ENCODE measurements at places on chromosomes 7 and 10. TPM values are rescaled to one million over a fixed set of nuclear protein-coding genes. Genes with fewer than 3 reads are reported as not detected.
A peak's percentile ranks its signal among the peaks of the same experiment; 100 is the strongest.

- no peak overlapping the region for H3K27ac ChIP-seq
- no peak for DNase-seq
- H3K4me3 ChIP-seq = no peak overlapping the region
These were observed 443 bp downstream of the CRHR2 start for GRCh38 chr7:30681815-30682211.

DNA sequence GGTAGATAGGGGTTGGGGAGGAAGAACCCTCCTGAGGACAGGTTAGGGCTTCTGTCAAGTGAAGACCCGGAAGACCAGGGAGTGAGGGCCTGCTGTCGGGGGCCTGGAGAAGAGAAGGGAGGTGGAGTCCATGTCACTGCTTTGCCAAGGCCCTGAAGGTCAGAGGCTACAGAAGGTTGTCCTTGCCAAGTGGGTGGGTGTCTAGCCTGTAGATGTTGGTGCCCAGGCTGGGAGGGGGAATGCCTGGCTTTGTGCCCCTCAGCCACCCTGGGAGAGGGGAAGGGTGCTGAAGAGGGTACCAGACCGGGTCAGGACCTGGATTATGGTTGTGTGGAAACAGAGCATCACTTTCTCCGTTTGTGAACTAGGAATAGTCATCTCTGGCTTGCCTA, 67.2 kb upstream of the AQP1 start:
- no peaks in the 10 kb centered on the region for H3K36me3 ChIP-seq
- no peak overlapping the region for H3K27ac ChIP-seq
- no peaks in the 10 kb centered on the region for H3K27me3 ChIP-seq
- DNase-seq = no peak
- H3K4me1 ChIP-seq = peaks cover 18% of the 10 kb centered on the region

- H3K4me1 ChIP-seq = no peaks in the 10 kb centered on the region
- H3K27ac ChIP-seq = no peak overlapping the region
- 0 out of 2 replicates have a peak, but pooled peaks cover 3% of the 10 kb centered on the region for H3K27me3 ChIP-seq
- DNase-seq = no peak
These were observed 30.2 kb downstream of the NPTX2 start for GRCh38 chr7:98647326-98647725.

DNA sequence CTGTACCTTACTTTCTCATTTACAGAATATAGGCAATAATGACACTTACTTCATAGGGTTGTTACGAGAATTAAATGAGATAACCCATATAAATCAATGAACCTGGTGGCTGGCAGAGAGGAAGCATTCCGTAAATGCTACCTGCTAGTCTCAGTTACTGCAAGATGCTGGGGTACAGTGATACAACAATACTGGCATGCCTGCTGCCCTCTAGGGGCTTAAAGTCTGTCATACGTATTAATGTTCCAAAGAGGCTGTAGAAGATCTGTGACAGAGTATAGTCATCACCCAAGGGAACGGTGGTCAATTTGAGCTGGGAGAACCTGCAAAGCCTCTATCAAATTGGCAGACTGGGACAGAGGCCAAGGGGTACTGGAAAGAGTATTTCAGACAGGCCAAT, 421.5 kb downstream of the GPAM start:
- H3K4me1 ChIP-seq = no peaks in the 10 kb centered on the region
- no peak overlapping the region for H3K27ac ChIP-seq
- H3K4me3 ChIP-seq = no peak overlapping the region
- no peak for DNase-seq

DNA sequence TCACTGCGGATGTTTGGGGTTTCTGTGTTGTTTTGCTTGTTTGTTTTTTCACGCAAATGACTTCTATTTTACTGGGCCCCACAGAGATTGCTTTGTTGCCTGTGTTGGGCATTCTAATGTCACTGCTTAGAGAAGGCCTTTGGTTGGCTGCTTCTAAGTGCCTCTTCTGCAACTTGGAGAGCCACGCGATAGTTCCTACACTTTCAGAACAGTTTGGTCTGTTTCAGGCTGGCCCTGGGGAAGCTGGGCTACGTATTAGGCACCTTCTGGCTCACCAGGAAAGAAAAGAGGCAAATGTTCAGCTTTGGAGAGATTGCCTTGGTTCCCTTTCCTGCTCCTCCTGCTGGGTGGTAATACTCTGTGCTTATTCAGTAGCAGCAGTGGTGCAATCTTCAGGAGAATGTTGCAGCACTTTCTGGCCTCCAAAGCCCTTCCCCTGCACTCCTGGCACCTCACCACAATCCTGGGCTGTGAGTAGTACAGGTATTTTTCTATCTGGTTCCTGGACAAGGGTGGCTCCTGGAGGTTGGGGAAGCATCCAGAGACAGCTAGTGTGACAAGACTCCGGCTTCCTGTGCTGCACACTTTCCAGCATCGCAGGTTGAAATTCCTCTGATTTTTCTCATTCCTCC, 1.2 kb downstream of the ANTXRL start:
- H3K27me3 ChIP-seq = no peaks in the 10 kb centered on the region
- no peak overlapping the region for H3K4me3 ChIP-seq
- no peak overlapping the region for H3K27ac ChIP-seq
- DNase-seq = no peak
- H3K4me1 ChIP-seq = peaks cover 10% of the 10 kb centered on the region

GRCh38 chr7:35463176-35463700, 209.3 kb upstream of the TBX20 start:
- no peaks in the 10 kb centered on the region for H3K36me3 ChIP-seq
- peaks cover 8% of the 10 kb centered on the region for H3K4me1 ChIP-seq
- H3K27me3 ChIP-seq = no peaks in the 10 kb centered on the region
- no peak overlapping the region for H3K4me3 ChIP-seq
- DNase-seq = no peak

DNA sequence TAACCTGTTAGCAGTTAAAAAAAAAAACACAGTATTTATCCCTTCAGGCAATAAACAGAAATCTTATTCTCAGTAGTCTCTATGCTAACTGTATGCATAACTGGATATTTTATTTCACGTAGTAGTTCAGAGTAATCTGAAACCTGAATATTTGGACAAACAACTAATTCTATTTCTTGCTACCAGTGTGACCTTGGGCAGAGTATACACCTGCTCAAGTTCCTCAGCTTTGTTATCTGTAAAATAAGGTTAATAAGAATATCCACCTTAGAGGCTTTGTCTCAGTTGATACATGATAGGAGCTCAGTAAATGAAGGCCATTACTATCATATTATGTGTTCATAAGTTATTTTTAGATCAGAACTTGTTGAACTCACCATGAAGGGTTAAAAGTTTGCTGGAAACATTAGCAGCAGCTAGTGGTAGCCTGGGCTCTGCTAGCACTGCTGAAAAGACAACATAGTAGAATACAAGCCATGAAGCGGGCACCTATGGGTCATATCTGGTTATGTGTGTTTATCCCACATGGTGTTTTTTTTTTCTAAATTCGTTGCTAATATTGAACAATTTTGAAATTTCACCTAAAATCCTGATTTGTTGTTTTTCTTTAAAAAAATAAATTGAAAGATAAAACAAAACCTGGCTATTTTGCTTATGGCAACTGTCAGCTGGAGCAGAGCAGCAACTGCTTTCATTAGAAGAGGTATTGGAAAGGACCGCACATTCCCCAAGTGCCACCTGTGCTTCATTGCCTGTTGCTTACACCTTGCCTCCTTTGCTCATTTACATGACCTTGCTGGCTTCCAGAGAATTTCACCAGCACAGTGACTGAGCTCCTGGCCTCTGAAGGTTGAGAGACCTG, 303.0 kb downstream of the PRKG1 start:
- no peak for DNase-seq
- H3K4me3 ChIP-seq = no peak overlapping the region
- H3K4me1 ChIP-seq = no peaks in the 10 kb centered on the region
- no peaks in the 10 kb centered on the region for H3K27me3 ChIP-seq
- no peaks in the 10 kb centered on the region for H3K36me3 ChIP-seq
- H3K27ac ChIP-seq = no peak overlapping the region

DNA sequence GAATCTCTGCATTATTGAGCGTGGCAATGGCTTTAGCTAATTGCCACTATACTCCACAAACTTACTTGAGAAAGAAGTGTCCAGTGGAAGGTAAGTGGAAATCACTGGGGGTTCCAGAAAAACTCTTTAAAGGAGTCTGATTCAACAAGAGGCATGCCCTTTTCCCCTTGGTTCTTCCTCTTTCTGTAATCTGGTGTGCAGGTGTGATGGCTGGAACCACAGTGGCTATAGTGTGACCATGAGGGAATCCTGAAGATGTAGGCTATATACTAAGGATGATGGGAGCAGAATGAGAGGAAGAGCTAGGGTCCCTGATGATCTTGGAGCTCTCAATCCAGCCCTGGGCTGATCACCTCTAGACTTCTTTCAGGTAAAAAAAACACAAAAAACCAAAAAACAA, 2.0 kb upstream of the CLEC2L start:
- H3K4me1 ChIP-seq = no peaks in the 10 kb centered on the region
- H3K27ac ChIP-seq = no peak overlapping the region
- no peaks in the 10 kb centered on the region for H3K36me3 ChIP-seq
- no peak overlapping the region for H3K4me3 ChIP-seq
- DNase-seq = no peak

DNA sequence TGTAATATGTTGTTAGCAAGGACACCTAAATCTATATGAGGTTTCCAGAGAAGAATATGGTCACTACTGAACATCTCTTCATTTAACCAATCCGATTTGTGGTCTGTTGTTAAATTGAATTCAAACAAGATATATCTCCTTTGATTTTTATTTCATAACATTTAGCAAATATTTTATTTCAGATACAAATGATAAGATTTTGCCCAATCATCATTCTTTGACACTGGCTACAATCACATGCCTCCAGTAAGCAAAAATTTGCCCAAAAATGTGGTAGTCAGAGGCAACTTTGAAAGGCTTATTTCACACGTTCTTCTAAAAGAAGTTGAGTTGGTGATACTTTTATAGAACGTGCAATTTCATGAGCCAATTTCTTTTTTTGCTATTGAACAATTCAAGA, 44.7 kb upstream of the AGMO start:
- DNase-seq = no peak
- no peaks in the 10 kb centered on the region for H3K36me3 ChIP-seq
- H3K4me3 ChIP-seq = no peak overlapping the region
- no peaks in the 10 kb centered on the region for H3K4me1 ChIP-seq

DNA sequence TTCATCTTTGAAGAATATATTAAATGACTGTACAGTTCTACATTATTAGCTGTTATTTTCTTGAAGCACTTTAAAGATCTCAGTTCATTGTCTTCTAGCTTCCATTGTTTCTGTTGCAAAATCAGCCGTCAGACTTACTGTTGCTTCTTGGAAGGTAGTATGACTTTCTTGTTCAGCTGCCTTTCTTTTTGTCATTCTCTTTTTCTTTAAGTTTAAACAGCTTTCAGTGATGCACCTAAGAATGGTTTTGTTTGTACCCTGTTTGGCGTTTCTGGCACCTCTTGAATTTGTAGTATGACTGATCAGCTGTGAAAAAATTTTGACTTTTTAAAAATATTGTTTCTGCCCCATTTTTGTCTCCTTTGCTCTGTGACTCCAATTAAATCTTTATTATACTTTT, 9.3 kb downstream of the MKLN1 start:
- DNase-seq = peak; percentile 22
- H3K4me1 ChIP-seq = no peaks in the 10 kb centered on the region
- no peak overlapping the region for H3K27ac ChIP-seq
- no peak overlapping the region for H3K4me3 ChIP-seq
- H3K27me3 ChIP-seq = no peaks in the 10 kb centered on the region
- no peaks in the 10 kb centered on the region for H3K36me3 ChIP-seq

- no peaks in the 10 kb centered on the region for H3K36me3 ChIP-seq
- no peak overlapping the region for H3K4me3 ChIP-seq
- H3K27ac ChIP-seq = no peak overlapping the region
- H3K4me1 ChIP-seq = peaks cover 5% of the 10 kb centered on the region
- no peak for DNase-seq
These were observed 14.9 kb downstream of the ABLIM1 start for GRCh38 chr10:114643158-114643557.

DNA sequence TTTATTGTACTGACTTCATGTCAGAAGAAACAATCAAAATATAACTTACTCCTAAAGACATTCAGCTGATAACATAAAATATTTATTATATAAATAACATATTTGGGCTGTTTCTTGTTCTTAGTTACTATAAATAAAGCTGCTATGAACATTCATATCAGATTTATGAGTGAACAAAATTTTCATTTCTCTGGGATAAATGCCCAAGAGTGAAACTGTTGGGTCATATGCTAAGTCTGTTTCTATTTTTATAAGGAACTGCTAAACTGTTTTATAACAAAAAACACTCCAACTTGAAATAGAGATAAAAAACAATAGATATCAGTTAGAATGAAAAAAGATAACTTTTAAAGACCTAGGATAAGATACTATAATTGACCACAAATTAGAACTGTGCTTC, 26.5 kb upstream of the CC2D2B start:
- no peaks in the 10 kb centered on the region for H3K27me3 ChIP-seq
- no peaks in the 10 kb centered on the region for H3K4me1 ChIP-seq
- no peak overlapping the region for H3K4me3 ChIP-seq

DNA sequence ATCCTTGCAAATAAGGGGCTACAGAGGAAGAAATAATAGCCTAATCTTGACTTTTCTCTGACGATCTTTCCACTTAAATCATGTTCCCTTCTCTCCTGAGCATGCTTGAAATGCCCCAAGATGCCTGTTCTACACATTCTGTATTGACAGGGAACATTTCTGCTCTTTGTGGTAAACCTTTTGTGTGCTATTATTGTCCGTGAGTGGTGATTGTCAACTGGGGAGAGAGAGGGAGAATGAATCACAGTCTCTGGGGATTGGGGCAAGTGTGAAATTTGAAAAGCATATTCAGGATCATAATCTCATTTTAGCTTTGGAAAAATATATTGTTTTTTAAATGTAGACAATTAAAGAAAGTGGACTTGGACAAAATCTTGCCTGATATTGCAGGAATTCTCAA, 20.6 kb downstream of the UBTD1 start:
- no peaks in the 10 kb centered on the region for H3K27me3 ChIP-seq
- H3K36me3 ChIP-seq = no peaks in the 10 kb centered on the region
- H3K4me1 ChIP-seq = peaks cover 25% of the 10 kb centered on the region
- H3K4me3 ChIP-seq = no peak overlapping the region
- H3K27ac ChIP-seq = no peak overlapping the region
- no peak for DNase-seq

The TRIM8 gene
- 91.6 TPM for total RNA-seq

The ADAM22 gene
- total RNA-seq = 10.0 TPM

The ZNF365 gene
- total RNA-seq = 1.8 TPM
